ENCODE measurements at places on chromosomes 4 and X.
A peak's percentile ranks its signal among the peaks of the same experiment; 100 is the strongest.

GRCh38 chr4:71255976-71256375 is 82.8 kb upstream of the SLC4A4 start:
- no peak for DNase-seq

DNA sequence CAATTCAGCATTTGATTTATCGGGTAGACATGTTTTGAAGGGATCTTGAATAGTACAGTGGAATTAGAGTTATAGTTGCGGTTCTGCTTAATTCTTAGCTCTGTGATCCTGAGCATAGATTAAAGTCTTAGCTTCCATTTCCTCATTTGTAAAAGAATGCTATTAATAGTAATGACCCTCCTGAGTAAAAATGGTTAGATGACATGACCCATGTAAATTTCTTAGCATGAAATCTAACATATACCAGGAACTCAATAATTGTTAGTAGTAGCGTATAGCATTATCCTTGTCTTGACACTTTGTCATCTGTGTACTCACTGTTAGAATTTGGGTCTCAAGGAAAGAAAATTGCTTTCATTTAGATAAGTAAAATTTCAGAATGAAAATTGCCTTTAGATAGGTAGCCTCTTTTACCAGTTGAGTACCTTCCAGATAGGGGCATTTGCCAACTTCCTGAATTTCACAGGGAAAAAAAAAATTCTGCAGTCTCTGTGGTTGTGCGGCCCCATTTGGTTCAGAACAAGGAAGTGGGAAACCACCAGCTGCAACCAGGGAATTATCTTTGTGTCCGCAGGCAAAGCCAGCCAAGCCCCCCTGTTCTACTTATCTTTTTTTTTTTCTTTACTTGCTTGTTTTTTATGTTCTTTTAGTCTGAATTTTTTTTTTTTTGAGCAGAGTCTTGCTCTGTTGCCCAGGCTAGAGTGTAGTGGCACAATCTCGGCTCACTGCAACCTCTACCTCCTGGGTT is 86.9 kb downstream of the TMEM164 start:
- DNase-seq: no peak

GRCh38 chr4:75370576-75370975 is 143.6 kb downstream of the RCHY1 start:
- no peak for DNase-seq

- no peak for DNase-seq
Measured at GRCh38 chr4:74338792-74339333, 26.1 kb upstream of the EREG start.

- DNase-seq: no peak
Measured at GRCh38 chrX:9195199-9195880, 161.4 kb upstream of the FAM9B start.

- no peak for DNase-seq
Measured at GRCh38 chrX:33062041-33062440, 149.3 kb downstream of the DMD start.

GRCh38 chr4:26031704-26032103 is 117.7 kb downstream of the SMIM20 start:
- DNase-seq: no peak

GRCh38 chr4:155696726-155697125 is 30.1 kb downstream of the GUCY1A1 start:
- no peak for DNase-seq

DNA sequence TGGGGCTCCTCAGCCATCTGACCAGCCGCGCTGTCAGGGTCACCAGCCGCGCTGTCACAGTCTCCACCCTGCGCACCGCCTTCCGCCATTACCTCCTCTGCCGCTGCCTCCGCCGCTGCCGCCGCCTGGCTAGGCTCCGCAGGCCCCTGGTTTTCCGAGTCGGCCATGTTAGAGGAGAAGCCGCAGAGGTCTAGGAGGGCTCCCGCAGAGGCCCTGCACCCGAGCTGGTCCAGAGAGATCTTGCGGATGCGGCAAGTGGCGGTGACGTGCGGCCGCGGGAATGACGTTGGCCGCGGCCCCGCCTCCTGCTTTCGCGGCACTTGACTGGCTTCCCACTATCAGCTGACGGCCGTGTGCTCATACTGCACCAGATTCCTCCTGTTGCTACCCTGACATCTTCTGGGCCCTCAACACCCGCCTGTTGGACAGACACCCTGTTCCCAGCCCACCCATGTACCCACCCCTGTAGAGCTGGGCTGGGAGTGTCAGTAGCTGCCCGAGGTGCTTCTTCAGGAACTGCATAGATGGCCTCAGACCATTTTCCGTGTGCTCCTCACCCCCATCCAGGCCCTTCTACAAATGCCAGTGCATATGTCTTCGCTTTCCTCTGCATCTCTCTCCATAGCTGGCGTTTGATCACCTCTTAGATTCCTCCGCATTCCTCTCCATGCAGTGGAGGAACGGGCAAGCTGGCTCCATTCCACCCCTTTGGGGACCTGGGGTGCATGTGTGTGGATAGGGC is at the start of gene NAP1L5:
Gene NAP1L5, minus strand, starts transcription at position 242 of the 742 bp plus-strand sequence. Its CDS starts 75 bp downstream, at position 167.
- peak; percentile 32 for DNase-seq

- no peak for DNase-seq
Measured at GRCh38 chrX:112874614-112875013, 34.0 kb upstream of the AMOT start.

DNA sequence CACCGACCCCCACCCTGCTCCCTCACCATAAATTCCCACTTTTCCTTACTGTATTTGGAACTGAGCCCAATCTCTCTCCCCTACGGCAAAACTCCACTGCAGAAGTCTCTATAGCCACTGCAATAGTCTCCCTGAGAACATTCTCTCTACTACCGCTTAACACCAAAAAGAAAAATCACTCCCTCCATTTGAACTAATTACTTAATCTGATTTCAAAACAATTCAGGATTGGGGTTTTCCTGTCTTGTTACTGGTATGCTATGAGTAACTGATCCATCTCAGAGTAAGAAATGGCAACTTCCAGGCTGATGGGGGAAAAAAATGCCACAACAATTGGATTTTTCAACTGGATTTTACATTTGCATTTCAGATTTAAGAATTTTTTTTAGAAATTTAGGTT is 5.8 kb downstream of the PAPSS1 start:
- no peak for DNase-seq

DNA sequence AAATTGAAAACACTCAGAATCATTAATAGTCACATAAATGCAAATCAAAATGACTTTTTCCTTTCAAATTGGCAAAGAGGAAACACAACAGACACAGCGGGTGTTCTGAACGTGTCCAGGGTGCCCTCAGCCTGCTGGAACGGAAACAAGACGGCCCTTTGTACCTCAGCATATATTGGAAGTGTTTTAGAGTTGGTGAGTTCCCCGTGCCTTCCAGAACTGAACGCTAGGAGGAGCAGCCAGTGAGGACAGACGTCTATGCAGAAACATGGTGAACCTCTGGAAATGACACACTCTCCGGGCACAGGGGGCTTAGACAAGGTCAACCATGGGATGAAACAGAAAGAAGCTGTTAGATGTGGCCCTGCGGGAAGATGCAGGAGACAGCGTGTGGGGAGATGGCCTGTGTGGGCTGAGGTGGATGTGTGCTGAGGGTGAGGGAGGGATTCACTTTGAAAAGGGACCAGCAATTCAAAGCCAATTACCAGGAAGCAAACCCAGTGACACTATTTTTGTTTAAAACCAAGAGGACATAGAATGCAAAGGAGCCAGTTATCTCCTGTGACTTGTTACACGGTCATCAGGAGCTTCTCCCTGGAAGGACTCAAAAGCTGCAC is 40.4 kb downstream of the RNF212 start:
- peak; percentile 48 for DNase-seq

GRCh38 chr4:123110685-123111084 is 188.3 kb upstream of the NUDT6 start:
- DNase-seq: no peak

DNA sequence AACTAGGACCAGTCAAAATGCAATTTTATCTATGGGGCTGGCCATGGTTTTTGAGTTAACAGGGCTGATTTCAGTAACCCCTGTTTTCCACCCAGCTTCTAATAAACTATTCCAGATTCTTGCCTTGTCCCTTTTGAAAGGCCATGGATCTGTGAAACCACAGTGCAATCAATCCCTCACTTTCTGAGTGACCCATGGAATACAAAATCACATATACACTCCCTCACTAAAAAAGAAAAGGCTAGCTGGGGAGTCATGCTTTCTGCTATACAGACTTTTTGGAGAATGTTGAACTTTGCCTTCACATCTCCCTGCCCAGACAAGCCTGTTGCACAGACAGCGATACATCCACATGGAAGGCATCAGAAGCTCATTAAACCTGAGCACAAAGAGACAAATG is 47.9 kb downstream of the MAD2L1 start:
- no peak for DNase-seq

- DNase-seq: no peak
Measured at GRCh38 chr4:173666-174314, 49.5 kb downstream of the ZNF718 start.

GRCh38 chr4:73189274-73189810 is 69.3 kb downstream of the ANKRD17 start:
- no peak for DNase-seq

All from GM12891 (cell line).